ENCODE measurements at places on chromosomes 7 and 10. TPM values are rescaled to one million over a fixed set of nuclear protein-coding genes. Genes with fewer than 3 reads are reported as not detected.
A peak's percentile ranks its signal among the peaks of the same experiment; 100 is the strongest.

Gene PCLO
- total RNA-seq, result 4.7 TPM

Gene CNTNAP2
- 15.1 TPM for total RNA-seq

Gene TWIST1
- 6.3 TPM for total RNA-seq

Gene RELN
- total RNA-seq, result 4.4 TPM

Gene ASL
- total RNA-seq, result 51.1 TPM

DNA sequence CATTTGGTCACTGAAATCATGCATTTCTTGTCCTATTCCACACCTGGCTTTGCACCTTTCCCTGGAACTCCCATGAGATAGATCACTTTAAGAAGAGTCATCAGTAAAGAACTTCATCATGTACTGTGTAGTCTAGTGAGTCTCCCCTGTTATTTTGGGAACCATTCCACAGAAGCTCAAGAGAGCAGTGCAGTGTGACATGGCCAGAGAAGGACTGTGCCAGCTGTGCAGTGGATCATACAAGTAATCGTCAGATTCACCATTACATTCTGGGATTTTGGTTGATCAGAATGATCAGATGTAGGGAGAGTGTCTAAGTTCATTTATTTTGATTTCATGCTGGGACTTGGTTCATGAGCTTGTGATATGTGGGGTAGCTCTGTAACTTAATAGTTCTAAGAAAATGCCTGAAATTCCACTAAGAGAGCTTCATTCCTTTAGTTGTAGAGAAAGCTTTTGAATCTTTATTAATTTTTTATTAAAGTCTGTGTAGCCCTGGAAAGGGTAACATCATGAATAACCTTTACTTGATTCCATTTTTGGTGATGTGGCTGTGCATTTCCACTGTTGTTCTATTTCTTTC is 166.8 kb downstream of the SUGCT start:
- DNase-seq, result no peak

DNA sequence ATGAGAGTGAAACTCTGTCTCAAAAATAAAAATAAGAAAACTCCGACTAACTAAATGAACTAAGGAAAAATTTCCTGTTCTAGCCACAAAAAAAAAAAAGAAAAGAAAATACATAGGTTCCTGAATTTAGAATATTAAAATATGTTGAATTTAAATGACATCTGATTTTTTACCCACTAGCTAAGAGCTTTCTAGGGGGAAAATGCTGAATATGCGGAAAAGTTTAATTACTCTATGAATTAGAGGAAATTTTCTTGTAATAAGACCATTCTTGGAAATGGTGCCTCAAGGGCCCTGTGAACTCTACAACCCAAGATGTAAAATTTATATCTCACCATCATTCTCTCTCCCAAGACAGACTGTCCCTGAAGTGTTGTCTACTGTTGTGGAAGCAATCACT is 165.0 kb upstream of the CALN1 start:
- no peak for DNase-seq

DNA sequence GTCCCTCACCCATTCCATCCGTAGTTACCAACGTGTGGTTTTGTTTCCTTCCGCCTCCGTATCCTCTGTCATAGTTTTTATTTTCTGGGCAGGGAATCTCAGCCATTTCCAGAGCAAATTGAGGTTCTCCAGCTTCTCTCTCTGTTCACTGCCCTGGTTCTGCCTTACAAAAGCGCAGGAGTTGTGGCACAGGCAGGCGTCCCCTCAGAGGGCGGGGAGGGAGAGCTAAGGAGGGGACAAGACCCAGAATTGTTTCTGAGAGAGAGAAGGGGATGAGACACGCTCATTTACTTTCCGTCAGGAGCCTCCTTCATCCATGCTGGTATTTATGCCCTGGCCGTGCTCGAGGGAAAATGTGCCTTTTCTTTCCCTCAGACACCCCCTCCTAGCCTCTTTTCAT is 71.0 kb downstream of the SH2D4B start:
- DNase-seq, result no peak

GRCh38 chr7:7707806-7708205 is 10.6 kb downstream of the RPA3 start:
- DNase-seq, result peak; percentile 47

- DNase-seq, result no peak
These were observed 13.4 kb upstream of the WDFY4 start for GRCh38 chr10:48670978-48671913.

GRCh38 chr10:34249634-34250033 is 565.5 kb downstream of the PARD3 start:
- no peak for DNase-seq

- no peak for DNase-seq
These were observed 395.6 kb downstream of the TNS3 start for GRCh38 chr7:47186316-47186715.

DNA sequence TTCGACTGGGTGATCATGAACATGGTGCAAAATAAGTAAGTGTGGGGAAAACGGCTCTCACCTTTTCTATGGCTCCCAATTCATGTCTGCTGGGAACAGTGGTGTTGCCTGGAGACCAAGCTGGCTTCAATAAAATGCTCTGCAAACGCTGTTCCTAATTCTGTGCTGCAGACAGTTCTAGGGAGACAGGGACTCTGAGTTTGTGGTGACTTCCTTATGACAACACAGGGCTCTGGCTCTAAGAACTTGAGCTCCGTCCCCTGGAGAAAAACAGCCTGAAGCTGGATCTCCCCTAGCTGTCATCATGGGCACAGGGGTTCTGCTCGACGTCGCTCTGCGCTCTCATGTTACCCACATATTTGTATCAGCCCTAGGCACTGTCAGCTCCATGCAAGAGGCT is 61.0 kb upstream of the INSYN2A start:
- DNase-seq, result no peak

DNA sequence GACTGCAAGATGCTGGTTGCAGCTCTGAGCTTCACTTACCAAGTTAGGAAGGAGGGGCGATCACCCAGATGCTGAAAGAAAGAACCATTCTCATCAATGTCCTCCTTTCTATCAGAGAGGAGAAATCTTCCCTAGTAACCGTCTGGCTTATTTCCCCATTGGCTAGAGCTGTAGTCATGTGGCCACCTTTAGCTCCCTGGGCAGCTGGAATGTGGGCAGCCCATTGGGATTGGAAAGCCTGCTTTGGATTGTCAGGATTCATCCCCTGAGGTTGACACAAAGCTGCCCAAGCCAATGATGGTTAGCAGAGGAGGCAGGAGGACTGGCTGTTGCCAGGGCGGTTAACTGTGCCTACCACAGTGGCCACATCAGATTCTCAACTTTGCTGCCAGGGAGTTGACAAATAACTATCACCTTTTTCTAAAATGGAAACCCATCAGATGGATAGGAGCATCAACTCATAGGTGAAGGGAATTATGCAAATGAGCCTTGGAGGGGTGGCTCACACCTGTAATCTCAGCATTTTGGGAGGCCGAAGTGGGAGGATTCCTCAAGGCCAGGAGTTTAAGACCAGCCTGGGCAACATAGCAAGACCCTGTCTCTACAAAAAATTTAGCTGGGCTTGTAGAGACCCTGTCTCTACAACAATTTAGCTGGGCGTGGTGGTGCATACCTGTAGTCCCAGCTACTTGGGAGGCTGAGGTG is 206.4 kb upstream of the GALNT17 start:
- no peak for DNase-seq

Measured in kidney epithelial cell (primary cell).